Stimulated activated CD4-positive, alpha-beta T cell treated with anti-CD3 and anti-CD28 coated beads, Interleukin-4, amount 100 ng/mL, for 48 hours (primary cell): ENCODE measurements at places on chromosomes 11 and 22.

DNA sequence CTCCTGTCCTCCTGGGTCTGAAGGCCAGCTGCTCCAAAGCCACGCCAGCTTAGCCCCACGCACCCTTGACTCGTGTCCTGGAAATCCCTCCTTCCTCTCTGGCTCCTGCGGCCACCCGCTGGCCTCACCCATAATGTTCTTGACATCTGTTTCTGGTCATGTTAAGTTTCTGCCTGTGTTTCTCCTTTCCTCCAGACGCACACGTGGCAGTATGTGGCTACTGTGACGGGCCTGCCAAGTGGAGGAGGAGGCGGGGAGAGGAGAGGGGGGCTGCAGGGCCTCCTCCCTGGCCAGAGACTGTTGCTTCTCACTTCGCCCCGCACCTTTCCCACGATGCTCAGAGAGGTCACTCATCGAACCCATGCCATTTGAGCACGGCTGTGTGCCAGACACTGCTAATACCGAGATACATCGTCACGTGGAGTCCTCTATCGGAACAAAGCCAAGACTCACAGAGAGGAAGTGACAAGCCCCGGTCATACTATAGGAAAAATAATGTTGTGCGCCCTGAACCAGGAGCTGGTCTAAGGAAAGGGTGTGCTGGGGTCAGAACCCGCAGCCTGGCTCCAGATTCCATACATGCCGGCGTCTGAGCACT lies 11.5 kb downstream of the C1QTNF6 start:
- DNase-seq, result no peak

DNA sequence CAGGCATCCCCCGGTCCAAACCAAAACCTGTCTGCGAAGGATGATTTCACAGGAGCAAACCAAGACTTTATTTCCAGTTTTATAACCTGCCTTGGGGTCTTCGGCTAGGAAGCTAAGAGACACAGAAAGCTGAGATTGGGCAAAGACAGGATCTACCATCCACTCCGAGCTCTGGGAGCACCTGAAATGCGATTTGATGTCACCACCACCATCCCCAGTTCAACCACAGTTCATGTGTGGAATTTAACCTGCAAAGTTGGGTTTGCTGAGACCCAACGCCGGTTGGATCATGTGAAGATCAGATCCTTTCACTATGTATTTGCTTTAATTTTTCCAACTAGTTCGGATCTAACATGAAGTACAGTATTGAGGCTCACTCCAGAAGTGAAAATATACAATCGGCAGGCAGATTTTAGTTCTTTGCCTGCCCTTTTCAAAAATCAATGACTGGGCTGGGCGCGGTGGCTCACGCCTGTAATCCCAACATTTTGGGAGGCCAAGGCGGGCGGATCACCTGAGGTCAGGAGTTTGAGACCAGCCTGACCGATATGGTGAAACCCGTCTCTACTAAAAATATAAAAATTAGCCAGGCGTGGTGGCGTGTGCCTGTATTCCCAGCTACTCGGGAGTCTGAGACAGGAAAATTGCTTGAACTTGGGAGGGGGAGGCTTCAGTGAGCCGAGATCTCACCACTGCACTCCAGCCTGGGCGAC lies 1.4 kb upstream of the C11orf24 start:
- DNase-seq, result no peak

DNA sequence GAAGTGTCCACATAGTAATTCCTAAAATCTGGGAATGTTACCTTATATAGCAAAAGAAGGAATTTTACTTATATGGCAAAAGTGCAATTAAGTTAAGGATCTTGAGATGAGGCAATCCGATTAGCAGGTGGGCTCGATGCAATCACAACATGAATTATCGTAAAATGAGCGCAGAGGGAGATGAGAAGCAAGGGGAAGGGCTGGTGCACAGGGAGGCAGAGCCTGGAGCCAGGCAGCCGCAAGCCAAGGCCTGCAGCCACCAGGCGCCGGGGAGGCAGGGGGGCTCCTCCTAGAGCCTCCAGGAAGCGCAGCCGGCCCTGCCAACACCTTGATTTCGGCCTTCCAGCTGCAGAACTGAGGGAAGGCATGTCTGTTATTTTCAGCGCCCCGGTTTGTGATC lies 85.7 kb downstream of the CELSR1 start:
- no peak for DNase-seq

DNA sequence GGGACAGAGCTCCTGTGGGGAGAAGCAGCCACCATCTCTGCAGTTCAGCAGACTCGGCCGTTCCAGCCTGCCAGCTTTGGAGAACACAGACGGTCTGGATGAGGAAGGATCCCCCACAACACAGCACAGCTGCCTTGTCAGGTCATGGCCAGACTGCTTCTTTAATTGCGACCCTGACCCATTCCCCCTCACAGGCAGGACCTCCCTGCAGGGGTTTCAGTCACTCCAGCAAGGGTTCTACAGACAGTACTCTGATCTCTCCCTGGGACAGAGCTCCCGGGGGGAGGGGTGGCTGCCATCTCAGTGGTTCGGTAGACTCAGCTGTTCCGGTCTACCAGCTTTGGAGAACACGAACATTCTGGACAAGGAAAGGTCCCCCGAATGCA lies 173.5 kb downstream of the TTC28 start:
- no peak for DNase-seq

- DNase-seq, result no peak
These were observed 49.2 kb upstream of the CCDC34 start for GRCh38 chr11:27412192-27412691.
